ENCODE measurements at places on chromosomes 7 and 10. TPM values are rescaled to one million over a fixed set of nuclear protein-coding genes. Genes with fewer than 3 reads are reported as not detected.

The PLPP4 gene
- 3.6 TPM for total RNA-seq

The ZNF467 gene
- total RNA-seq, result 2.1 TPM

The STAG3 gene
- 0.90 TPM for total RNA-seq

The PNLIPRP1 gene
- total RNA-seq, result not detected

The OPALIN gene
- total RNA-seq, result not detected

The RASA4 gene
- 30.9 TPM for total RNA-seq
